ENCODE measurements at places on chromosomes 5 and 9. TPM values are rescaled to one million over a fixed set of nuclear protein-coding genes. Genes with fewer than 3 reads are reported as not detected.
A peak's percentile ranks its signal among the peaks of the same experiment; 100 is the strongest.

The PCDHB14 gene
- total RNA-seq, result 10.2 TPM

The GALNT12 gene
- total RNA-seq, result 30.1 TPM

The FREM1 gene
- 9.9 TPM for total RNA-seq

The SNAPC4 gene
- total RNA-seq, result 8.5 TPM

The SLC25A48 gene
- total RNA-seq, result 2.8 TPM

The SLC25A51 gene
- total RNA-seq, result 39.1 TPM

The ADGRD2 gene
- not detected for total RNA-seq

DNA sequence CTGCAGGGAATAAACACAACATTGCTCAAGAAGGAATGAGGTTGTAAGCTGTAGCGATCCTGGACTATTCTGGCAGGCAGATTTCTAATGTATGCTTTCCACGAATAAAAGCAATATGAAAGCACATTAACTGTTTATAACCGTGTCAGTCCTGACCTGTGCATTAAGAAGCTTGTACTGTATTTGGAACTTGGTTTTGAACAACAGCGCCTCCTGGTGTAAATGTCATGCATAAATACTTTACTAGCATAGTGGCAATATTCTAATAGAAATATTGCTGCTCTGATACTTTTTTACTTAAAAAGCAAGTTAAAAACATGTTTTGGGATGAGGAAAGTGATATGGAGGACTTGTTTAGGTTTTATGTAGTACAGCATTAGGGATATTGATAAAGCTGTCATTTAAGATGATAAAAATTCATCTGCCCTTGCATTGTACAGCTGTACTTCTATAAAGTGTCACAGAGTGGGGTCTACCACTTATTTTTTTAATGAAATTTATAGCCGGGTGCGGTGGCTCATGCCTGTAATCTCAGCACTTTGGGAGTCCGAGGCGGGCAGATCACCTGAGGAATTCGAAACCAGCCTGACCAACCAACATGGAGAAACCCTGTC is 70.7 kb upstream of the GNE start:
- DNase-seq, result peak; percentile 13

GRCh38 chr5:15499528-15500324 is at the start of gene FBXL7:
Gene FBXL7, plus strand, starts transcription at chr5:15500180.
- DNase-seq, result peak; percentile 24

DNA sequence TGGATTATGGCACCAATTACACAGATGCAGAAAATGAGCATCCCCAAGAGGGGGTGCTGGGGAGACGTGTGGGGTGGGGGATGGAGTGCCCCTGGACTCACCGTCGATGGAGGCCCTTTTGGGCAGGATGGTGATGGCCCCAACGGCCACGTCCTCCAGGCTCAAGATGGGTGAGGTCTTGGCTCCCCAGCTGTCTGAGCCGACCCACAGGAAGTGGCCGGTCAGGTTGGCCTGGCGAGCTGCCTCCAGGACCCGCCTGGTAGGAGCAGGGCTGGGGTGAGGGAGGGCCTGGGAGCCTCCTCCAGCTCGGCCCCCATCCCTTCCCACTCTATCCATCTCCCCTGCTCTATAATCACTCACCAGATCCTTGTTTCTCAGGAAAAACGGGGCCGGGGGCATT is 4.6 kb downstream of the GRM6 start:
- DNase-seq, result no peak

- DNase-seq, result no peak
Observed at GRCh38 chr5:75961818-75962217, 121.4 kb upstream of the SV2C start.

- no peak for DNase-seq
Observed at GRCh38 chr5:164593982-164594381, 1088.6 kb downstream of the MAT2B start.

DNA sequence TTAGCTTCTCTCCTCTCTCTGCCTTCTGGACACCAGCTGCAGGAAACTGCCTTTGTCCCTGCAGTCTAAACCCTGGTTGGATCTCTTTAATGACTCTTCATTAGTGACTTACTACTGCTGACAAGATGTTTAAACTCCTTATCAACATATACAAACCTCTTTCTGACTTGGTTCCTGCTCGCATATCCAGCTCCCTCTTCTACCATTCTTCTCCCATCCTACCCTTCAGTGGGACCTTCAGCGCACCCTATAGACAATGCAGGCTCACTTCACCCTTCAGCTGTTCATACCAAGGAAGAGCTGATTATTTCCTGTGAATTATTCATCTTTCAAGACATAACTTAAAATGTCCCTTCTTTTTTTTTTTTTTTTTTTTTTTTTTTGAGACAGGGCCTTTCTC is 436.5 kb downstream of the KIAA0825 start:
- no peak for DNase-seq

DNA sequence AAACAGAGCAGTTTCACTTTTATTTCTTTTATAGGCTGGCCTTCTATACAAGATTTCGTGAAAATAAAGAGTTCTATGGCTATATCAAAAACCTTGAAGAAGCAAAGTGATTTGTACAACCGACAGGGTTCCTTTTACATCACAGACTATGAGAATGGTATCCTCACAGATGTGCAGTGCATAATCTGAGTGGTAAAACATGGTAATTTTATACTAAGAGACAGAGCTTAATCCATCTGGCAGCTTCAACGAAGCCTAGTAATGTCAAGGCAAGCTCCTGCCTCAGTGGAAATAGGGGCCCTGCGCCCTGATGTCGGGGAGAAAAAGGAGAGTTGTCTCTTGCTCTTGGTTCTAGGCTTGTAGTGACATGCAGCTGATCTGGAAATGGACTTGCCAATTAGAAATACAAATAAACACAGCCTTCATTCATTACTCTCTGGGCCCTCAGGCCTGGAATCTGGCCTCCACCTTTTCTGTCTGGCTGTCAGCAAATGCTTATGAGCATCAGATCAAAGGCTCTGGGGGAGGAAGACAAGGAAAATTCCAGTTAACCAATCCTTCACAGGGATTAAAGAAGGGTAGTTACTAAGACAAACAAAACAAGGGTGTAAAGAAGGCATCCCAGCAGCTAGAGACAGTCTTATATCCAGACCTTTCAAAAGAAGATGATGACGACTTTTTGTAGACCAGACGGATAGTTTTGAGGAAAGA is 33.6 kb upstream of the TRIM32 start:
- no peak for DNase-seq

- no peak for DNase-seq
Observed at GRCh38 chr5:89981021-89981420, 428.5 kb downstream of the CETN3 start.

- no peak for DNase-seq
Observed at GRCh38 chr5:111261610-111262009, 37.4 kb downstream of the CAMK4 start.

GRCh38 chr5:96548905-96549304 is 113.3 kb upstream of the CAST start:
- DNase-seq, result no peak

GRCh38 chr5:79025054-79025472 is 40.0 kb upstream of the ARSB start:
- DNase-seq, result no peak

- DNase-seq, result no peak
Observed at GRCh38 chr5:172455511-172456061, 1.3 kb upstream of the SH3PXD2B start.

Measured in thoracic aorta (tissue), 2 donors.